Transverse colon (tissue), 4 donors: ENCODE measurements at places on chromosomes 11 and 22. TPM values are rescaled to one million over a fixed set of nuclear protein-coding genes. Genes with fewer than 3 reads are reported as not detected.

DNA sequence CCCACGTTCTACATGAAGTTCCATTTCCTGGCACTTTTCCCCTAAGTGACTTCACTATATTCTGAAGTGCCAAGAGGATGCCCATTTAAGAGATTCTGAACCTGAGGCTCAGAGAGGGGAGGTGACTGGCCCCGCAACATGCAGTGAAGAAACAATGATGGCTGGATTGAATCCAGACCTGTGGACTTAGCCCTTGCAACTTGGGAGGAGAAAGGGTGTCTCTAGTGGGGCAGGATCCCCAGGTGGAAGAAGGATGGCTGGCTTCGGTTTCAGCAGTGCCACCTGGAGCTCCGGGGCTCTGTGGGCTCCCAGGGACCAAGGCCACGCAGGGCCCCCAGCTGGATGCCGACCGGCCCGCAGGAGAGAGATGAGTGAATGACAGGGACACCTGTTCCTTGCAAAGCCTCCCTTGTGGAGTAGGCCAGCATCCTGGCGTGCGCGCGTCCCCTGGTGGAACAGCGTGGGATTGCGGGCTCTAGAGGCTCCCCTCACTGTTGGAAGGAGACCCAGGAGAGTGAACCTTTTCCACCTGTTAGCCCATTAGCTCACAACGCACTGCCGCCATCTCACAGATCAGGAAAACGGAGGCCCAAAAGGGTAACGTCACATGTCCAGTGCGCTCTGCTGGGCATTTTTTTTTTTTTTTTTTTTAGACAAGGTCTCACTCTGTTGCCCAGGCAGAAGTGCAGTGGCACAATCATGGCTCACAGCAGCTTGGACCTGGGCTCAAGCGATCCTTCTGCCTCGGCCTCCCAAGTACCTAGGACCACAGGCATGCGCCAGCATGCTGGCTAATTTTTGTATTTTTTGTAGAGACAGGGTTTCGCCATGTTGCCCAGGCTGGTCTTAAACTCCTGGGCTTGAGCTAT, 104.7 kb downstream of the KIAA1671 start:
- no peaks in the 10 kb centered on the region for H3K27me3 ChIP-seq
- H3K36me3 ChIP-seq, result no peaks in the 10 kb centered on the region
- DNase-seq, result peak; percentile 82
- peaks cover 25% of the 10 kb centered on the region for H3K4me1 ChIP-seq
- H3K27ac ChIP-seq, result no peak overlapping the region
- no peak overlapping the region for H3K4me3 ChIP-seq

DNA sequence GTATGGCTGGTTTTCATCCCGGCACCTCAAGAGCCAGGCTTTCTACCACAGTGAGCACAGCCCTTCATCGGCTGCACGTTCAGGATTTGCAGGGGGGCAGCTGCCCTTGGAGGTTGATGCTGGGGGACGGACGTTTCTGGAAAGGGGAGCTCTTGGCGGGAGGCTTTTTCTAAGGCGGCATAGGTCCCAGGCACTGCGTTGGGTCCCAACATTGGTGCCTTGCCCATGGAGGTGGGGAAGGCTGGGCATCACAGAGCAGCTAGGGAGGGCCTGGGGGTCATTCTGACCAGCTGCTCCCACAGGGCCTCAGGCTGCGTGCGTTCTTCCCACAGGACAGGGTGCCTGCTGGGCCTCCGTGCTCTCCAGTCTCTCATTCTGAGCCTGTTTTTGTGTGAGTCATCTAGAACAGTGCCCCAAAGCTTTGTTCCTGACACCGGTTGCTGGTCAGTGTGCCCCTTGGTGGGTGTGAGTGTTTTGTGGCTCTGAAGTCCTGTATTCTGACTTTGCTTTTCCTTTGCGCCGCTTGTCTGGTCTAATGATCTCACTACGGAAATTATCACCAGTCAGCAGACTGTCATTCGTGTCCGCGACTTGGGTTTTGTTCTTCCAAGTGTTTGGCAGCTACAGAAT, 275.9 kb downstream of the TBC1D22A start:
- H3K27me3 ChIP-seq, result no peaks in the 10 kb centered on the region
- DNase-seq, result no peak
- H3K4me3 ChIP-seq, result no peak overlapping the region
- H3K36me3 ChIP-seq, result no peaks in the 10 kb centered on the region
- H3K27ac ChIP-seq, result no peak overlapping the region
- H3K4me1 ChIP-seq, result no peaks in the 10 kb centered on the region

DNA sequence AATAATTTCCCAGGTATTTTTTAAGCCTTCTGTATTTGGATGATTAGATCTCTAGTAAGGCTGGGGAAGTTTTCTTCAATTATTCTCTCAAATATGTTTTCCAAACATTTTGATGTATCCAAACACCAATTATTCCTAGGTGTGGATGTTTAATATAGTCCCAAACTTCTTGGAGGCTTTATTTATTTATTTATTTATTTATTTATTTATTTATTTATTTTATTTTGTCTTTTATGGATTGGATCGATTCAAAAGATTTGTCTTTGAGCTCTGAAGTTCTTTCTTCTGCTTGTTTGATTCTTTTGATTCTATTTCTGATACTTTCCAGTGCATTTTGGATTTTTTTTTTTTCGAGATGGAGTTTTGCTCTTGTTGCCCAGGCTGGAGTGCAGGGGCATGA, 2267.9 kb upstream of the RAG2 start:
- H3K27me3 ChIP-seq, result no peaks in the 10 kb centered on the region
- H3K4me3 ChIP-seq, result no peak overlapping the region
- H3K36me3 ChIP-seq, result no peaks in the 10 kb centered on the region
- no peaks in the 10 kb centered on the region for H3K4me1 ChIP-seq
- no peak for DNase-seq

The OR8D1 gene
- not detected for total RNA-seq

DNA sequence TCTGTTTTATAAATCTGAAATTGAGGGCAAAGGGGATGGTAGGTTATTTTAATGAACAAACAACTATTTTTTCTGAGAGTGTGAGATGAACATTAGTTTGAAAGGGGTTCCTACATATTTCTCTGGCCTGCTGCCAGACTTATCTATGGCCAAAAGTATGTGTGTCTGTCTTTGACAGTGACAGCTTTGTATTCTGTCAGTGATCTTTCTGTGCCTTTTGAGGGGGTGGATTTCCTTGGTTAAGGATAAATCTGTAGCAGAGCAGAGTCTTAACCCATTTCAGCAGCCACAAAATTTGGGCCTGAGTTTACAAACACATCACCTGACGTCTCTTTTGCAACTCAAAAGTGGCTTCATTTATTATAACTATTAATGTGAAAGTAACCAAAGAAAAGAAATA, 30.9 kb downstream of the ZFTA start:
- no peak overlapping the region for H3K27ac ChIP-seq
- H3K4me3 ChIP-seq, result no peak overlapping the region
- H3K4me1 ChIP-seq, result no peaks in the 10 kb centered on the region
- no peaks in the 10 kb centered on the region for H3K27me3 ChIP-seq

- peak; percentile 20 for DNase-seq
- H3K4me1 ChIP-seq, result peaks cover 4% of the 10 kb centered on the region
- H3K36me3 ChIP-seq, result no peaks in the 10 kb centered on the region
- H3K4me3 ChIP-seq, result no peak overlapping the region
Observed at GRCh38 chr11:116339306-116340098, 433.3 kb downstream of the BUD13 start.

The FEN1 gene
- 4.2 TPM for total RNA-seq

The GDPD4 gene
- total RNA-seq, result not detected

DNA sequence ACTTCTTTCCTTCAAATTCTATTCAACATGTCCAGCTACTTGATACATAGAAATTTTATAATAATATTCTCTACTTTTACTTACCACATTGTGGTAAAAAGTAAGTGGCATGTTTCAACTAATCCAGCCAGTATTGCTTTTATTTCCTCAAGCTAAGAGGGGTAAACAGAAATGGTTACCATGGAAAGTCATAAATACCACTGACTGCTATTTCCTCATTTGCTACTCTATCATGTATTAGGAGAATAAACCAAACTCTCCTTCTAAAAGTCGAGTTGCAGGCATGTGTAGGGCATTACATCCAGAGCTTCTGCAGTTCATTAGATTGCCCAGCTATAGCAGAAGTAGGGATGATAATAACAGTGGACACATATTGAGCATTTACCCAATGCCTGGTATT, 208.4 kb downstream of the MAML2 start:
- H3K36me3 ChIP-seq, result no peaks in the 10 kb centered on the region
- H3K4me1 ChIP-seq, result peaks cover 5% of the 10 kb centered on the region
- no peak for DNase-seq
- peak overlapping the region; percentile 3 for H3K27ac ChIP-seq

DNA sequence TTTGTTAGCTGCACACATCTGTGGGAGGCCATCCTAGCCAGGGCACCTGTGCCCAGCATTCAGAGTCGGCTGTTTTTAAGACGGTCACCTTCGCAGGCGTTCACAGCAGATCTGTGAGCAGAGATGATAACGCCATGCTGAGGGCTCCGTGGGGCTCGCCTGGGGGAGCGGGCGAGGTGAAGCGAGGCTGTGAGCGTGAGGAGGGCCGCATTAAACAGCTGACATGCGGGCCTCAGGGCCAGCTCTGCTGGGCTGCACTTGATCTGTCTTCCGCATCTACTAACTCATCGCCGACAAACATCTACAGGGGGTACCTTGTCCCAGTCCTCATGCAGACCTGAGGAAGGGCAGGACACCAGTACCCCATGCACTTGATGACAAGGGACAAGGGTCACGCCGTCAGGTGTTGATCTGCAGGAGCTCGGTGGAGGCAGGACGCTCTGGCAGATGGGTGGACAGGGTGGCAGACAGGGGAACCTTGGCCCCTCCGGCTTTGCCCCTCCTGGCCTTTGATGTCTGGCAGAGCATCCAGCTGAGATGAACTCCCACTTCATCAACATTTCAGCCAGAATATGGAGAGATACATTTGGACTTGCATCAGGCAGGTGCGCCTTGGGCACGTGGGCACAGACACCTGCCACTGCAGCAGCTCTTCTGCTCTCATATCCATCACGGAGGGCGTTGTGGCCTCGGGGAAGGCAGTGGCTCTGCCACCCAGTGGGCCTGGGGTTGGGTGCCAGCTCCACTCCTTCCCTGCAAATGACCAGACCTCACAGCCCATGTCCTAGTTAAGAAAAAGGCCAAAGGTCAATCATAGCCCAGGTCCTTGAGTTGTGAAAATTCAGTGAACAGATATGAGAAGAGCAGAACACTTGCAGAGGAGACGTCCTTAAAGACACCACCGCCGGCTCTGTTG, 822.9 kb downstream of the BRD1 start:
- no peak overlapping the region for H3K27ac ChIP-seq
- no peaks in the 10 kb centered on the region for H3K36me3 ChIP-seq
- DNase-seq, result no peak
- H3K4me1 ChIP-seq, result no peaks in the 10 kb centered on the region

GRCh38 chr22:45235101-45235777, 5.5 kb downstream of the KIAA0930 start:
- peaks cover 6% of the 10 kb centered on the region for H3K4me1 ChIP-seq
- peak overlapping the region; percentile 24 for H3K27ac ChIP-seq
- no peaks in the 10 kb centered on the region for H3K27me3 ChIP-seq
- peak; percentile 74 for DNase-seq
- H3K4me3 ChIP-seq, result no peak overlapping the region

DNA sequence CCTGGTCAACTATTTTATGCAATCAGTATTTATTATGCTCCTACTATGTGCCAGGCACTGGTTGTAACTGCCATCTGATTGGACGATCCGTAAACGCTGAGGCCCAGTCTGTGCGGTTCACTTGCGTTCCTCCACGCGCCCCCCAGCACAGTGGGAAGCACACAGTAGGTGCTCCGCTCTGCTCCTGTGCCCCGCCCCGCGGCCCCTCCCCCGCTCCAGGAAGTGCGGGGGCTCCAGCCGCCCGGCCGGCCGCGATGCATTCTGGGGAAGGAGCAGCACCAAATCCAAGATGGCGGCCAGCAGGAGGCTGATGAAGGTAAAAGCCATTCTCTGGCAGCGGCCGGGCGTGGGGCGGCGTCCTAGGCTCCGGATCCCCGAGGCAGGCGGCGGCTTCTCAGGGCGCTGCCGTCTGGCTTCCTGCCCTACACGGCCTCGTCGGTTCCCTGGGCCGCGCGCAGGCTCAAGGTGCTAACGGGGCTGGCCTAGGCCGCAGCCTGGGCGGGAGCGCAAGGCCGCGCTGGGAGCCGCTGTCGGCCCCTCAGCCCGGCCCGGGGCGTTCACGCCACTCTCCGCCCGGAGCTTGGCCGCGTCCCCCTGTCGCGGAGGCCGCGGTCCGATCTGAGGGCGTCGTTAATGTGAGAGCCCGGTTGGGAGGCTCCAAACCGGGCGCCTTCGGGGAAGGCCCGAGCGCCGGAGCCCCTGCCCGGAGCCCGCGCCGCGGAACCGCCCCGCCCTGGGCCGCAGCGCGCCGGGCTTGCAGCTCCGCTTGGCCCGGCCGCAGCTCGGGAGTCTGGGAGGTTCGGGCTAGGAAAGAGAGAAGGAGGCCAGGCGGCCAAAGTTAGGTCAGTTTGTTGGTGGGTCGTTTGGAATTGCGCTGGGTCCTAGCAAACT, at the start of gene UBE2L3:
Gene UBE2L3 (plus strand): TSS at position 259 of the 891 bp plus-strand sequence. CDS start 31 bp downstream, at position 290.
- H3K36me3 ChIP-seq, result no peaks in the 10 kb centered on the region
- peak within 1 kb of the TSS; percentile 95 for H3K27ac ChIP-seq
- peaks cover 44% of the 10 kb centered on the region for H3K4me1 ChIP-seq
- peak; percentile 88 for DNase-seq

The TSGA10IP gene
- total RNA-seq, result not detected

DNA sequence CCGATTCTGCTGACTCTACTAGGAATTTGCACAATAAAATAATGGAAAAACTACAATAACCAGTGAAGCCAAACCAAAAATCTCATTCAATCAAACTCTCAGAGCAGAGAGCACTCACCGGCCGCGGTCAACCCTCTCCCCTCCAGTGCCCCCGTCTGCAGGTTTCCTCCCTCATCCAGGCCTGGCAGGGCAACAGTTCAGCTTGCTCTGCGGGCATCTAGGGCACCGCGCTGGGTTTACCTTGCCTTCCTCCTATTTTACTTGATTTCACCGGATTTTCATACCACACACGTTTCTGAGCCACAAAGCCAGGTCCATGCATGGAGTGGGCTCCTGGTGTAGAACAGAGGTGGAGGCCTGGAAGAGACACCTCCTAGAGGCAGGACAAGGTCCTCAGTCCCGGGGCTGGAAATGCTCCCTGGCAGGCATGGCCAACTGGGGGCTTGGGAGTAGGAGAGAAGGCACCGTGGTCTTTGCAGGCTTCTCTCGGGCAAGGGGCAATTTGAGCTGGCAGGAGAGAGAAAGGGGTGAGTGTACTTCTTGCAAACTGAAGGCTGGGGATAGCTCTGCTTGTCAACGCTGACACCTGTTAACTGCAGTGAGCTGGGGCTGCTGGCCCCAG, 938.4 kb downstream of the BRD1 start:
- no peak overlapping the region for H3K27ac ChIP-seq
- H3K27me3 ChIP-seq, result no peaks in the 10 kb centered on the region
- H3K4me1 ChIP-seq, result no peaks in the 10 kb centered on the region
- H3K36me3 ChIP-seq, result no peaks in the 10 kb centered on the region

DNA sequence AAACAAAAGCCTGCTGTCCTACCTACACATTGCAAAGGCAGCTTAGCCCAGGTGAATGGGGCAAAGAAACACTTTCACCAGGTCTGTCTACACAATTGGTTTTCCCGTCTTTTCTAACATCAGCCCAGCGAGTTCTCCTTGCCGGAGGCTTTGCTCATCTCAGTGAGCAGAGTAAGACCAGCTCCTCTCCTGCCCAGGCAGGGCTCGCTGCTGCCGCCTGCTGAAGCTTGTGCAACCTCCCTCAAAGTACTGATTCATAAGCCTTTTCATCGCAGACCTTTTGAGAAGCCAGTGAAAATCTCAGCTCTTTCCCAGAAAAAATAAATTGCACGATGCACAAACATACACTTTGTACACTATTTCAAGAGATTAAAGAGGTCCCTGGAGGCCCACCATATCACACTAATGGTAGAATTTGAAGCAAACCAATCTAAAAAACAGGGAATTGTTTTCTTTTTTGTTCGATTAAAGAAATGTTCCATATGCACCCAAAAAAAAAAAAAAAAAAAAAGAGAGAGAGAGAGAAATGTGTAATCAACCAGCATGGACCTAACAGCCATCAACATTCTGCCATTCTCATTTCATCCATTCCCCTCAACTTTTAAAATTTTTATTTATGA, 328.1 kb upstream of the MPPED2 start:
- peak; percentile 40 for DNase-seq
- no peaks in the 10 kb centered on the region for H3K4me1 ChIP-seq
- H3K4me3 ChIP-seq, result no peak overlapping the region
- no peak overlapping the region for H3K27ac ChIP-seq
- no peaks in the 10 kb centered on the region for H3K27me3 ChIP-seq
